ENCODE measurements at places on chromosomes 2 and 18.
A peak's percentile ranks its signal among the peaks of the same experiment; 100 is the strongest.

GRCh38 chr18:32588191-32588590 is 117.5 kb upstream of the GAREM1 start:
- no peak for DNase-seq

DNA sequence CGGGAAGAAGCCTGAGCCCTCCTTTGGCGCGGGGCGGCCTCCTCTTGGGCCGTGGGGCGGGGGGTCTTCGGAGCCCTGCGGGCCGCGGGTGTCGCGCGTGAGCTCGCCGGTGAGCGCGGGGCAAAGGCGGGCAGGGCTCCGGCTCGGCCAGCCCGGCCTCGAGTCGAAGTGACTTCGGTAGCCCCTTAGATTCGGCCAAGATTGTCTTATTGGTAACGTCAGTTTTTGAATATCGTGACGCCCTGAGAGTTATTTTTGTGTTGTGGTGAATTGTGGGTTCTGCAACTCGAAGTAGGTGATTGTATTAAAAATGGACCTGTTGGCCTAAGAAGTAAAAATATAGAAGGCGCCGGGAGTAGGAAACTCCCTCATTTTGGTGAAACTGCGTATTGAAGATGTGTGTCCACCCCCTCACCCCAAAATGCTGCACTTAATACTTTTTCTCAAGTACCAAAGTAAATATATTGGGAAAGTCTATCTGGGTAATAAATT is 669 bp downstream of the MARCHF7 start:
- no peak for DNase-seq

- DNase-seq = no peak
Measured at GRCh38 chr2:68272246-68272994, 20.1 kb upstream of the PPP3R1 start.

- no peak for DNase-seq
Measured at GRCh38 chr2:66437109-66437690, 2.3 kb downstream of the MEIS1 start.

DNA sequence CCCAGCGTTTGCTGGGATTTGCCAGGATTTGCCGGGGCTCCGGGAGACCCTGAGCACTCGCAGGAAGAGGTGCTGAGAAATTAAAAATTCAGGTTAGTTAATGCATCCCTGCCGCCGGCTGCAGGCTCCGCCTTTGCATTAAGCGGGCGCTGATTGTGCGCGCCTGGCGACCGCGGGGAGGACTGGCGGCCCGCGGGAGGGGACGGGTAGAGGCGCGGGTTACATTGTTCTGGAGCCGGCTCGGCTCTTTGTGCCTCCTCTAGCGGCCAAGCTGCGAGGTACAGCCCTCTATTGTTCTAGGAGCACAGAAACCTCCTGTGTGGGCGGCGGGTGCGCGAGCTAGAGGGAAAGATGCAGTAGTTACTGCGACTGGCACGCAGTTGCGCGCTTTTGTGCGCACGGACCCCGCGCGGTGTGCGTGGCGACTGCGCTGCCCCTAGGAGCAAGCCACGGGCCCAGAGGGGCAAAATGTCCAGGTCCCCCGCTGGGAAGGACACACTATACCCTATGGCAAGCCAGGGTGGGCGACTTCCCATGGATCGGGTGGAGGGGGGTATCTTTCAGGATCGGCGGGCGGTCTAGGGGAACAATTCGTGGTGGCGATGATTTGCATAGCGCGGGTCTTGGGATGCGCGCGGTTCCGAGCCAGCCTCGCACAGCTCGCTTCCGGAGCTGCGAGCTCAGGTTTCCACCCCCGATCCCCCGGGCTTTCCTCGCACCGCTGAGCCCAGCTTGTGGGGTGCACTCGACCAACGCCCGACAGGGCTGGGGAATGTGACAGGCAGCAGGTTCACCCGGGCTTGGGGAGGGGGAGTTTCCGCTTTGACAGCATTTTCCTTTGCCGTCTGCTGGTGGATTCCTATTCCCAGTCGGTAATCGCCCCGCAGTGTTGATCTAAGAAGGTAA is 2.8 kb downstream of the ONECUT2 start:
- peak; percentile 95 for DNase-seq

- DNase-seq = no peak
Measured at GRCh38 chr2:232286001-232286868, 92.3 kb upstream of the ALPP start.

- no peak for DNase-seq
Measured at GRCh38 chr18:62436636-62437234, 86.1 kb upstream of the ZCCHC2 start.

DNA sequence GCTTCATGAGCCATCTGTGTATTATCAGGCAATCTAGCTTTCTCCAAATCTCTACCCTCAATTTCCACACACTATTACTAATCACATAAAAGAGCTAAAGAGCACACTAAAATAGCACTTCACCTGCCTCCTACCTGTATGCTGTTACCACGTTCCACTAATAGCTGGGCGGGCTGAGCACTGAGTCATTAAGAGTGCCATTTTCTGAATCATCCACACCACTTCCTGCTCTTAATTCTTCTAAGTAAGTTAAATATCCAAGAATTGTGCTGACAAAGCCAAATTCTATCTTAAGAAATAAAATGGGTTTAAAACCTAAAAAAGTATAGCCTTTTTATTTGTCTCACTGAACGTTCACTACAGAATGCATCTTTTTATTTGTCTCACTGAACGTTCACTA is 35.7 kb downstream of the NOL10 start:
- no peak for DNase-seq

- DNase-seq = peak; percentile 54
Measured at GRCh38 chr2:20129331-20130159, 78.1 kb upstream of the LAPTM4A start.

- DNase-seq = peak; percentile 43
Measured at GRCh38 chr18:74353169-74353775, 37.6 kb downstream of the C18orf63 start.

Data from NCI-H2107 (cell line).